ENCODE measurements at places on chromosomes 13 and 19.

- DNase-seq = no peak
These were observed 6.1 kb downstream of the BEST2 start for GRCh38 chr19:12757544-12758274.

GRCh38 chr13:39789451-39789850, 134.0 kb downstream of the COG6 start:
- DNase-seq = no peak

DNA sequence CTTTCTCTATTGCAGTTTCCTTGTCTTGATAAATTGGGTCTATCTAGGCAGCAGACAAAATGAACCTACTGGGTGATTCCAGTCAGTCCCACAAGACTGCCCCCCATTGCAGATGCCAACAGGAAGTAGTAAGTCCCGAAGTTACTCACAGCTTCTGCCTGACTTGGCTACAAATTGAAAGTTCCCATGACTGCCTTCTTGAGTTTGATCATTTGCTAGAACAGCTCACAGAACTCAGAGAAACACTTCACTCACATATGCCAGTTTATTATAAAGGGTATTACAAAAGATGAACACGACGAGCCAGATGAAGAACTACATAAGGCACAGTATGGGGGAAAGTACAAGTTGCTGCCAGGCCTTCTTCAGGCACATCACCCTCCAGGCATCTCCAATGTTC, 50.0 kb downstream of the TEX26 start:
- DNase-seq = no peak

GRCh38 chr13:95485045-95485517, 67.4 kb upstream of the CLDN10 start:
- DNase-seq = no peak

DNA sequence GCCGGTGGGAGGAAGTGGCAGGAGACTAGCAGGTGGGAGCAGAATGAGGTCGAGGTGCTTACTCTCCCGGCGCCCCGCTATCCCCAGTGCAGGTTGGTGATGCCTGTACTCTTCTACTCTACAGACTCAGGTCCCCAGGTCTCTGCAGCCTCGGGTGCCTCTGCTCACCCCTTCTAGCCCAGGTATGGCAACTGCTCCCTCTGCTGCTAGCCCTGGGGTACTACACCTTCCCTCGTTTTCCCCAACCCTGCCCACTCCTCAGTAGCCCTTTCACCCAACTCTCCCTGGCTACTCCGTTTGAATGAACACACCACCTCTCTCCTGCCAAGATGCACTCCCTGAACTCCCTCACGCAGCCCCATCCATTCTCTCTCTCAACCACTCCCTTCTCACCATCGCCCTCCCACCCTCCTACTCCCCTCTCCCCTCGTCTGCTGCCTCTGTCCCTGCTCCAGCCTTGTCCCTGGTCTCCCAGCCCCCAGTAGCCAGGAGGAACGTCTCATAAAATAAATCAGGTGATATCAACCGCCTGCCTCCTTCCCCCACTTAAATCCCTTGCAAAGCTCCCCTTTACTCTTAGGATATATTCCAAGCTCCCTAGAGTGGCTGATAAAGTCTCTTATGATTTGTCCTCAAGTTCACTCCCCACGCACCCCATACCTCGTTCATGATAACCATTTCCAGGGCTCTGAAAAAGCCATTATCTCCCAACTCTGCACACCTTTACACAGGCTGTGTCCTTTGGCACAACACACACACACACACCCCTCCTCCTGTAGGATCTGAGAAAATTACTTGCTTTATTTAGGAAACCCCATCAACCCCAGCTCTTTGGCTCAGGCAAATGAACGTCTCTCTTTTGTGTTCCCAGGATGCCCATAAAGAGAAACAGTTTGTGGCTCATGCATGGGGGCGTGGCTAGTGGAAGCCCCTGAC, 8.2 kb upstream of the MEIS3 start:
- DNase-seq = no peak

DNA sequence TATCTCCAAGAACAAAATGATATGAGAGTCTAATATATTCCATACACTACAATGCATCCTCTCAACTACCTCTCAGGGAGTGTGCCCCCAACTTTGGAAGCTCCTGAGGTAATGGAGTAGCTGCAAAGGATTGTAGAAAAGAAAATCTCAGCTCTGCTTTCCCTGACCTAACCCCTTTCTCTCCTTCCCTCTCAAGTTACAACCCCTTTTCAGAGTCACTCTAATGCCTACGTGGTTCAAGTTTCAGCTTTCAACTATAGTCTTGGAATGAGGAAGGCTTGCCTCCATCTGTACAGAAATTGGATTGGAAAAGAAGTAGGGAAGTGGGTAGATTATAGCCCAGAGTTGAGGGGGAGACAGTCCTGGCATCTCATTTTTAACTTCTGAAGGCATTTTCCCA, 256.0 kb downstream of the PCDH9 start:
- DNase-seq = no peak

DNA sequence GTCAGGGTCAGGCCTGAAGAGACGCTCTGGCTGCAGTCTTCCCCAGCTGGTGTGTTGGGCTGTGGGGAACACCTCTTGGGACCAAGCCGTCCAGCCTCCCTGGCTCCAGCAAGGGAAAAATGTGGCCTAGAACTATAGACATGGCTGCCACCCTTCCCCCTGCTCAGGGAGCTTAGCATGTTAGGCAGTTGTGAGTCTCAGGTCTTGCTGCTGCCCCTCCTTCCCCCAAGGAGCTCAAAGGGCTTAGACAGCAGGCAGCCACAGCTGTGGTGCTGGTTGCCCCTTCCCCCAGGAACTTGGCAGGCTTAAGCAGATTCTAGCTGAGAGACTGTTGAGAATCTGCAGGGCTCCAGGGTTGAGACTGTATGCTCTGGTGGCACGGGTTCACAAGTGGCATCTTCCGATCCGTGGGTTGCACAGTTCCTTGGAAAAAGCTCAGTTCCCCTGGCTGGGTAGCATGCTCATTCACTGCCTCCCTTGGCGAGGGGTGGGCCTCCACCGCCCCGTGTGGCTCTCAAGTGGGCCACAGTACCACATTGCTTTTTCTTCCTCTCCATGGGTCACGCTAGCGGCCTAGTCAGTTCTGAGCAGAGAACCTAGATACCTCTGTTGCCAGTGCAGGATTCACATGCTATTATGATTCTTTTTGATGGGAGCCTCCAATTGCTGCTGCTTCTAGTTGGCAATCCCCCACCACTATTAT, 1258.6 kb downstream of the OLFM4 start:
- no peak for DNase-seq

DNA sequence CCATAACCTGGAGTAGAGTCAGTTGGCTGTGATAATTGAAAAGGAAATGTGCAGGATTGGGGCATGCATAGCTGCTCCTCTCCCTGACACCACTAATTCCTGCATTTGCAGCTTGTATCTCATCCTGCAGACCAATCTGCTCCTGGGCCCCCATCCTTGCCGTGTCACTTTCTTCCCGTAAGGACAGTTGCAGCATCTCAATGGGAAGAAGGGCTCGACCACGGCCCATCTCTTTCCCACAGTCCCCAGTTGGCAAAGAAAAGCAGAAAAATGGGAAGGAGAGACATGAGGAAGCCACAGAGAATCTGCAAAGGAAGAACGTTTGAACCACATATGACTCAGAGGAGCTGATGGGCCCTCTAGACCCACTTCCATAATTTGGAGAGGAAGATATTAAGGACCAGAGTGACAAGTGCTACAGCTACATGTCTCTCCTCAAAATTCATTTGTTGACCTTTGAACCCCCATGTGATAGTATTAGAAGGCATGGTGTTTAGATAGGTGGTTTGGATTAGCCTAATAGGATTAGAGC, 1.8 kb upstream of the SIGLEC12 start:
- DNase-seq = no peak

GRCh38 chr13:32430018-32430747, 2.3 kb upstream of the N4BP2L1 start:
- no peak for DNase-seq

- DNase-seq = no peak
These were observed 326.1 kb upstream of the SLITRK1 start for GRCh38 chr13:84208246-84208910.

DNA sequence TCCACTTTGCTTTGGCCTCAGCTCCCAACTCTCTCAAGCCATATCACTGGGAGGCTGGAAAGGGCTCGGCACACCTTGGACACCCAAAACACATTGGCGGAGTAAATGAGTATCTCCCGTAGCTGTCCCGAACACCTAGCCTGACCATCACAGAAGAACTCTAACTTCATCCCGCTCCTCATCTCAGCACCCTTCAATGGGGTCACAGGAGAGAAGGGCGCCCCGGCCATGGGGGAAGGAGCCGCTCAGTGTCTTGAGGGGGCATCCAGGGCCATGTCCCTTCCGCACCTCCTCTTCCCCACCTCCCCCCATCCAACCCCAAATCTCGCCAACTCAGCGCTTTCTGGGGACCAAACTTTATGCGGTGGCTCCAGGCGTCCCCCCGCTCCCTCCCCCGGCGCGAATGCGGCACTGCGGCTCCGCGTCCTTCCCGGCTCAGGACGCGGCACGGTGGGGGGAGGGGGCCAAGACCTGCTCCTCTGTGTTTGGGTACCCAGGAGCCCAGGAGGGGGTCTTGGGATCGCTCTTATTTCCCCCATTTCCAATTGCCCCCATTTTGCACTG, 3.0 kb downstream of the KCNC3 start:
- DNase-seq = no peak

DNA sequence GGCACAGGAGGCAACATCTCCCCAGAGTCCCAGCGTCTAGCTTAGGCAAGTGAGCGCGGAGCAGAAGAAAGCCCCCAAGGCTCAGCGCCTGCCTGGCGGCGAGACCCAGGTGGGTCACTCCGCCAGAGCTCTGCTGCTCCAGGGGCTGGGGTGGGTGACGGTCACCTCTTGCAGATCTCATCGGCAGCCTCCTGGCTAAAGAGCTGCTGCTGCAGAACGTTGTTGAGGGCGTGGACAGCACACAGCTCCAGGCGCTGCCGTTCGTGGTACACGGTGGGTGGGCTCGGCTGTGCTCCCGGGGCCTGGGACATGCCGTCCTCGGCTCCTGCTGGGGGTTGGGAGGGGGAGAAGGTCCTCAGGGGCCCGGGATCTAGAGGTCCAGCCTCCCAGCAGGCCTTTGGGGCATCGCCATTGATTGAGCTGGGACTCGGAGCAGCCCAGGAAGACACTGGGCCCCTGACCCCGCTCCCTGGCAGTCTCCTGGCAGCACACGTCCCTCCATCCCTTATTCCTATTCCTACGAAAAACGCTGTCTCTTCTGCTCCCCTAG, 795 bp downstream of the JOSD2 start:
- DNase-seq = no peak

- no peak for DNase-seq
These were observed 162.1 kb downstream of the PDS5B start for GRCh38 chr13:32748305-32748704.

DNA sequence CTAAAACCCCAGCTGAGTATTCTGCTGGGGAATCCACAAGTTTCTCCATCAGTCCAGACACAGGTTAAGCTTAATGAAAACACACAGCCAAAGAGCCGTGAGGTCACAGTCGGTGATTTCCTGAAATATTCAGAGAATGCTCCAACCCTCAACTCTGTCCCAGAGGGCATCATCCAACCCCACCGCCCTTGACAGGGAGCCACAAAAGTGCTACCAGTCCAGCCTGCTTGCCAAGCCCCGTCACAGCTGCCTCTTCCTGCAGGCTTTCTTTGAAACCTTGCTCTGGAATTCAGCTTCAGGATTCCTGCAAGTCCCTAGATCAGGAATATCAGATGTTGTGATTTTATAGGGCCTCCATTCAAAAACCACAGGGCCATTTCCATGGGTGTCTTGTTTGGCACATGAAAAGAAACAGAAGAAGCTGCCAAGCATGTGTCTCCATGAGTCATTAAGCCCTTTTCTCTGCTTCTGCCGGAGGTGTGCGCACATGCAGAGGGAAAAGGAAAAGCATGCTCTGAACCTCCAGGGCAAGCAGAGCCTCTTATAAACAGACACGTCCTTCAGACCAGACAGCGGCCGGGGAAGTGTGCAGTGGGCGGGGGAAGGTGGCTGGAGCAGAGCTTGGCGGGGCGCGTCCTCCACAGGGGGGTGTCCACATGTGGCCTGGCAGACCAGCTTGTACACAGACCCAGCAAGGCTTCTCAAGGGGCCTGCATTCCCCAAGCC, 164.7 kb downstream of the KATNAL1 start:
- peak; percentile 97 for DNase-seq

GRCh38 chr13:61830475-61830874, 414.8 kb upstream of the PCDH20 start:
- no peak for DNase-seq

GRCh38 chr19:29527500-29528328, 1.9 kb downstream of the VSTM2B start:
- DNase-seq = no peak

DNA sequence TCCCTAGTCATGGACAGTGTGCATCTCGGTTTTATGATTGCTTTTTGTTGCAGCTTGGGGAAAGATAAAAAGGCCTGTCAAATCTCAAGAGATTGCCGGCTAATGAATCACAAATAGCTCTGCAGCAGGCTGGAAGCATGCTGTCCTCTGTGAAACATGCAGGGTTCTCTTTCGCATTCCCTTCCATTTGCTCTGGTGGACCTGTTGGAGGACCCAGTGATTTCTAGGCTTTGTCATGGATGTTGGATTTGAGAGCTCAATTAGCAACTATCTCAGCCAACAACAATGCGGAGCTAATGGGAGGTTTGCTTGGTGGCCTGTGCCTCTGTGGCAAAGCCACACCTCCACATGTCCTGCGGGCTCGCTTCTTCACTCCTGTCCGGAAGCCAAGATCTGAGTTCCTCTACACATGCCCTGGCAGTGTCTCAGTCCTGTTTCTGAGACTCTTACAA, 418.1 kb upstream of the ARGLU1 start:
- DNase-seq = no peak

GRCh38 chr13:101967781-101968180, 434.1 kb downstream of the FGF14 start:
- DNase-seq = no peak

DNA sequence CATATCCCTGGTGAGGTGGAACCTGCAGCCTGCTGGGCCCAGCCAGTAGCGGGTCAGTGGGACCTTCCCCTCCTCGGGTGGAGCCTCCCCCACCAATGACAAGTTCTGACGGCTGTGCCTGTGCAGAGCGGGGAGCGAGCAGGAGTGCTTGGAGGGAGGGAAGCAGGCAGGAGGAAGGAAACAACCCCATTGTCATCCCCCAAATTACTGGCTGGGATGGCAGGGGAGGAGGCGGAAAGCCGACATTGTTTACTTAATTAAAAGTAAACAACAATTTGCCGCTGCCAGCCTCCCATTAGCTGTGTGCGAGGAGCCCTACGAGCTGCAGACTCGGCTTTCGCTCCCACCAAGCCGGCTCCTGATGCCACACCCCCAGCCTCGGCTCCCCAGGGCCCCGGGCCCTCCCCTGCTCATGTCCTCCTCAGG, 45.5 kb downstream of the LYL1 start:
- no peak for DNase-seq

GRCh38 chr19:40360708-40361241, 12.3 kb downstream of the PLD3 start:
- no peak for DNase-seq

DNA sequence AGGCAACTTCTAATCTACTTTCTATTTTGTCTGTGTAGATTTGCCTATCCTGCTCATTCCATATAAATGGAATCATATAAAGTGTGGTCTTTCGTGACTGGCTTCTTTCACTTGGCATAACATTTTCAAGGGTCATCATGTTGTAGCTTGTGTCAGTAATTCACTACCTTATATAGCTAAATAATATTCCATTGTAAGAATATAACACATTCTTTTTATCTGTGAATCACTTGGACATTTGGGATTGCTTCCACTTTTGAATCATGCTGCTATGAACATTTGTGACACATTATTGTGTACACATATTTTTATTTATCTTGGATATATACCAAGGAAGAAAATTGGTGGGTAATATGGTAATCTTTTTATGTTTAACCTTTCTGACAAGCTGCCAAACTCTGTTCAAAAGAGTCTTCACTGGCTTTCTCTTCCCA, 89.0 kb upstream of the CSNK1A1L start:
- DNase-seq = peak; percentile 78

GRCh38 chr19:6092329-6093286, 17.7 kb downstream of the RFX2 start:
- no peak for DNase-seq
